ENCODE measurements at places on chromosomes 3 and 15.

GRCh38 chr3:133881492-133881891, 14.2 kb downstream of the RAB6B start:
- DNase-seq = no peak

GRCh38 chr3:171781711-171782127, 28.6 kb downstream of the PLD1 start:
- DNase-seq = no peak

- no peak for DNase-seq
These were observed 14.9 kb downstream of the TBL1XR1 start for GRCh38 chr3:177182352-177182751.

DNA sequence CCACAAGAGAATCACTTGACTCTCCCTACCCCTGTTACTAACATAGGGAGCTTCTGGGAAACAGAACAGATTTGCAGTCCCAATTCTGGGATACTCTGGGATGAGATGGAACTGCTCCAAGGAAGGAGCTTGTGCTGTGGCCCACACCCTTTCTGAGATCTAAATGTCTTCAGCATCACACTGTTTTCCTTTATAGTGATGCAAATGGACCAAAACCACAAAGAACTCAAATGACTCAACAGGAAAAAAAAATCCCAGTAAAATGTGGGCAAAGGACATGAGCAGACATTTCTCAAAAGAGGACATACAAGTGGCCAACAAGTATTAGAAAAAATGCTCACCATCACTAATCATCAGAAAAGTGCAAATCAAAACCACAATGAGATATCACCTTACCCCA, 155.6 kb downstream of the NECTIN3 start:
- no peak for DNase-seq

All from NCI-H748 treated with DMSO at 0.1 percent for 48 hours (cell line).